ENCODE measurements at places on chromosomes 2 and 18.

DNA sequence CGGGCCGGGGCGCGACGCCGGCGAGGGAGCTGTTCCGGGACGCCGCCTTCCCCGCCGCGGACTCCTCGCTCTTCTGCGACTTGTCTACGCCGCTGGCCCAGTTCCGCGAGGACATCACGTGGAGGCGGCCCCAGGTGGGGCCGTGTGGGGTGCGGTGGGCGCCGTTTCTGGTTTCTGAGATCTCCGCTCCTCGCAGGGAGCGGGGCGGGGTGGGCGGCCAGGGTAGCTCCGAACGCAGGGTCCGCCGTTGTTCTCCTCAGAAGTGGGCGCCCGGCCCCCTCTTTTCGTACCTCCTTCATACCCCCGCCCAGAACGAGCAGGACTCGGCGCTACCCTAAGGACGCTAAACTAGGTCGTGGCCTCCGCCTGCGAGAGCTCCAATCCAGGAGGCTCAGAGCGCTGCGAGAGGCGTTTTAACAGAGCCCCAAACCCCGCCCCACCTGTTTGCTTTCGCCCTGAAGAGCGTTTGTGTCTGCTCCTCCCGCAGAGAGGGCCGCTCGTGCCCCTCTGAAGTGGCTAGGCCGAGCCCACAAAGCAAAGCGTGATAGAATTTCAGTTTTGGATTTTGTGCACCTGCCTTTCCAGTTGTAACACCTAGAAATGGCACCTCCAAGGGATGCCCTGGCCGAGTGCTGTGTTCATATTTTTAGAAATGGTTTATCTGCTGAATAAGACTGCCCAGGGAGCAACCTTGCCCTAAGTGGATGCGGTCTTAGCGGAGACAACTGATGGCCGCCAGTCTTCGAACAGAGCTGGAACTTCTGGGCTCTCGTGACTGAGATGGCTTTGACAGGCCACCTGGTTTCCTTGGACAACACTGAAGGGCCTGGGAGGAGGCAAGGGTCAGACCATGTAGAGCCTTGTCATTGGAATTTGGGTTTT, 626 bp downstream of the CAPN10 start:
- no peak for DNase-seq

DNA sequence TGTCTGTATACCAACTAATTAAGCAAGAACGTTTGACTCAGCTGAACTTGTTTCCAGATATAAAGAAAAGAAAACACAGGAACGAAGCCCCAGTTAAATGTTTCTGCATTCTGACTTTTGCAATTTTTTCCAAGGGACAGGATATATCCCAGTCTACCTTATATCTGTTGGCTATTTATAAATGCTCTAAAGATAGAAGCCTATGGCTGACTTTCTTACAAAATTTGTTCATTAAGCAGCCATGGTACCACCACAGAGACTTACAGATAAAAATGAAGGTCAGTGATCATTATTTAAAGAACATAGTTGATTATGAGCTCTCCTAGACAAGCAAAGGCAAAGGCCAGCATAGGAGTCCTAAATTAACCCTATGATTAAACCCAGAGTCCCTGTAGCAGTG, 462.7 kb upstream of the SPHKAP start:
- no peak for DNase-seq

DNA sequence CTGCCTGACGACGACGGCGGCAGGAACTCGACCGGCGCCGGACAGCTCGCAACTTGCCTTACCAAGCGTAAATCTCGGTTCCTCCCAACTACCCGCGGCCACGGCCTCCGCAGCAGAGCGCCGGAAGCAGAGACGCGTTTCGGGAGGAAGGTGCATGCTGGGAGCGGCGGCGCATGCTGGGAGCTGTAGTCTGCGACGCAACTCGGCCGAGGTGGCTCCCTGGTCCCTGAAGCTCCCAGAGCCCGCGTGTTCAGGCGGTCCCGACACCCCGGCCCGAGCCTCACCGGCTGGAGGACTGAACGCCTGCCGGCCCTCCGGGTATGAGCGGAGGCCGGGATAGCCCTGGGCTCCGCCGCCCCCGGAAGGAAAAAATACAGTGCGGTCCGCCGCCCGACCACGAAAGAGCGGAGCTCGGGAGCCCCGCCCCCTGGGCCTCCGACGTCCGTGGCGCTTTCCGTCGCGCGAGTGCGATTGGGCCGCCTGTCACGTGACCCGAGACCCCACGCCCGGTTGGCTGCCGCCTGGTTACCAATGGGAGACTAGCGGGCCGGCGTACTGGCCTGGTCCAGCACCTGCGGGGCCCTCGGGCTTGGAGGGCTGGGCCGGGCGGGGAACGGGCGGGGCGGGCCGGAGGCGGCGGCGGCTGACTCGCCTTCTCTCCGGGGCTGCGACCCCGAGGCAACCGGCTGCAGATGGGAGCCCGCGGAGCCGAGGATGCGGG, at the start of gene CAPN10:
TSS of gene CAPN10 (plus strand) at position 537 of the 721 bp plus-strand sequence. CDS start at position 715, 178 bp downstream.
- DNase-seq = peak; percentile 92

GRCh38 chr2:121976926-121977325, 221.5 kb downstream of the TSN start:
- DNase-seq = no peak

- DNase-seq = no peak
Measured at GRCh38 chr2:98935111-98935770, 784 bp downstream of the CRACDL start.

DNA sequence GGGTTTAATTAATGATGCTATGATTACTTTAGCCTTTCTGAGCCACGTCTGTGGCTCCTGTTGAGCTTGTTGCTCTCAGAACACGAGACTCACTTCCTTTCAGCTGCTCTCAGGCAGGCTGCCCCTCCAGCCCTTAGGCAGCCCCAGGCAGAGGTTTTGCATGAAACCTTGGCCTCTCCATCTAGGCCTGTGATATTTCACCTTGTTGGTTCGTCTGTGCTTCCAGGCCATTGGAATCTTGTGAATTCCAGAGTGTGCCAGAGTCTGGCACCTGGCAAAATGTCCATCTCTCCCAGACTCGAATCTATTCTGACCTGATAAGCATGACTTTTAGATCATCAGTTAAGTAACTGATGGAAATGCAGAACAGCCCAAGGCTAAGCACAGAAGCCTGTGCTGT, 254.1 kb downstream of the LOXHD1 start:
- DNase-seq = no peak

DNA sequence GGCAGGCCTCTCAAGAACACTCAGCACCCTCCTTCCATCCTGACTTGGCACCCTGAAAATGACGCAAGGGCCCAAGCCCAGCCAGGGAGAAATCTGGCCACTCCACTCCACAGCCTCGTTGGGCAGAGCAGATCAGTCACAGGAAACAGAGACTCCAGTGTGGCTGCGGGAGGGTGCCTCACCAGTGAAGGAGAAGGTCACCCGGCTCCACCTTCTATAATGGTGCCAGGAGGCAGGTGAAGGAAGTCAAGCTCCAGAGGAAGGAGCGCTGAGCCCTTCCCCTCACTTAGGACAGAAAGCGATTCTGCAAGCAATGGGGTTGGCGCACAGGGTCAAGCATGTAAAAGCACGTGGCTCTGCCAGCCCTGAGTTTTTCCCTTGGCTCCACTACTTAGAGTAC, 35.3 kb downstream of the CRACDL start:
- DNase-seq = no peak
